NCI-H2171 treated with DMSO at 0.1 percent for 48 hours (cell line): ENCODE measurements at places on chromosomes 7 and 10.
A peak's percentile ranks its signal among the peaks of the same experiment; 100 is the strongest.

DNA sequence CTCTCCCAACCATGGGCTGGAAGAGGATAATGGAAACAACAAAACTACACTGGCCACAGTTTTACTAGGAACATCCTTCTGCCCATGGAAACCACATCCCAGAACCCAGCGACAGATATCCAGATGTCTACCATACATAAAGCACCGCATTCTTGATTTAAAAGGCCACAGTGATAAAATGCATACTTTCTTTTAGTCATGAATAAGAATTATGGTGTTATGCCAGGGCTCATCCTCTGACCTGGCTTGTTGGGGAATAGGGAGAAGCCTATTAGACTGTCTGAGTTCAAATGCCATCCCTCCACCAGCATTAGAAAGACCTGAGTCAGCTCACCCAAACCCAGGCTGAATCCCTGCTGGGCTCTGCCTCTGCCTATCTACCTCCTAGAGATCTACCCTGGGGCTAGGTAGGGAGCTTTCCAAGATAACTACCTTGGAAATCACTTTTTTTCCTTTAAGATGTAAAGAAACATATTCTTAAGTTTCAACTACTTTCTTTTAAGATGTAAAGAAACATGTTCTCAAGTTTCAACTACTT is 5.2 kb downstream of the ABCA13 start:
- DNase-seq = no peak

GRCh38 chr7:30931929-30932540 is 20.4 kb downstream of the AQP1 start:
- no peak for DNase-seq

DNA sequence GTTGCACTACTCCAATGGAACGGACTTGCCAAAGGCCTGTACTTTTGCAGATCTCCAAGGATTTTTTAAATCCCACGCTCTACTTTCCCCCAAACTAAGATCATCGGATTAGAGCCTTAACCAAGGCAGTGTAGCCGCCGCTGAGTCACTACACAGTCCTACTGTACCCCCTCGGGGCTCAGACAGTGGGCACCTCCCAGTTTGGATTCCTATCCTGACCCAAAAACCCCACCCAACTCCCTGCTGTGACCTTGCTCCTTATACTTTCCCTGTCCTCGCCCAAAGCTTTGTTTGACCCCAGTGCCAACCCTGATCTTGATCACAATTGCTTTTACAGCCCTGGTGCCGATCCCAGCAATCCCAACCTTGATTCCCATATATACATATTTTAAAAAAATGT is 17.5 kb upstream of the PLAU start:
- DNase-seq = no peak

GRCh38 chr10:7512487-7512886 is 101.7 kb upstream of the SFMBT2 start:
- no peak for DNase-seq

DNA sequence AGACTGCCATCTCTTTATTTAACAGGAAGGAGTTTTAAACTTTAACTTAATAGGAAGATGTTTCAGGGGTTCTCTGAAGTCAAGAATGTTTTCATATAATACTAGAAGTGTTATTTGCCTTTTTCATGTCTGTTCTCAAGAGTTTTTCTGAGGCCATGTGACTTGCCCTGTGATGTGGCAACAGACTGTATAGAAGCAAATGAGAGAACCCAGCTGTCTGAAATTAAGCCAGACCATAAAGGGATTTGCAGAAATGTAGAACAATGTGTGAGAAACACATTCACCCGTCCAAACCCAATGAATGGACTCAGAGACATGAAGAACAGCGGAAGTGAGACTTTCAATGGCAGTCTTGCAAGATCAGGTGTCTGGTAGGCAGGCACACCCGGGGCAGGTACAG is 23.8 kb downstream of the MAPK8 start:
- DNase-seq = no peak

- no peak for DNase-seq
These were observed 14.2 kb downstream of the KPNA7 start for GRCh38 chr7:99193527-99194220.

- DNase-seq = no peak
These were observed 511.9 kb upstream of the ZMIZ1 start for GRCh38 chr10:78556705-78557432.

DNA sequence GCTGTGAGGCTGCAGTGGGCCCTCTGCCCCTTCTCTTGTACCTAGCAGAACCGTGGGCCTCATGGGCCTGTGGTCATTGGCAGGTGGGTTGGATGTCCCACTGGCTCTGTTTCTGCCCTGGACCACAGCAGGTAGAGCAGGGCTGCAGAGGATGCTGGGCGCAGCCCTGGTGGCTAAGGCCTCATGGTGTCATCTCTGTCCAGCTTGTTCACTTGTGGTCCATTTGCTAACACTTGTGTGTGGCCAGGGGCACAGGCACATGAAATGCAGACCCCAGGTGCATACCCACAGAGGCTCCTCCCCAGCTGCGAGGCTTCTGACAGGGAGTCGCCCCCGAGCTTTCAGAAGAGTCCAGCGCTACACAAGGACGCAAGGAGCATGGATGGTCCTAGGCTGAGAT is 22.4 kb upstream of the TBRG4 start:
- no peak for DNase-seq

GRCh38 chr7:76514926-76515771 is 4.8 kb downstream of the UPK3B start:
- no peak for DNase-seq

DNA sequence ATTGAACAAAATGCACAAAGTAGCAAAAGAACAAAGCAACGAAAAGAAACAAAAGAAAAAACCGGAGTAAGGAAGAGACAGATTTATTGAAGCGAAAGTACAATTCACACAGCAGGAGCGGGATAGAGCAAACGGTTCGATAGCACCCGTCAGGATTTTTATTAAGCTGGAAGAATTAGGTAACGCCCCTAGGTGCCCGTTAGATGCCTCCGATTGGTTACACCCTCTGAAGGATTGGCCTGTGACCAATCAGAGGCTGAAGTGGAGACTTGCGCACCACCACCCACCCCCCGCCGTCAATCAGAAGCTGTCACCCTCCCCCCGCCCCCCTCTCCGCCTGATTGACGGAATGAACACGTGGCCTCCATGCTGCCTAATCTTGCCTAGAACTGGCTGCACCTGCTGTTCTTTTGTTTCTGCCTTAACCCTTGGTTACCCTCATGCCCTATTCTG is 16.8 kb downstream of the OCM2 start:
- peak; percentile 94 for DNase-seq

GRCh38 chr7:77542409-77542808 is 5.3 kb downstream of the PTPN12 start:
- DNase-seq = no peak

- DNase-seq = no peak
These were observed 48.4 kb downstream of the TFAM start for GRCh38 chr10:58433571-58433970.

DNA sequence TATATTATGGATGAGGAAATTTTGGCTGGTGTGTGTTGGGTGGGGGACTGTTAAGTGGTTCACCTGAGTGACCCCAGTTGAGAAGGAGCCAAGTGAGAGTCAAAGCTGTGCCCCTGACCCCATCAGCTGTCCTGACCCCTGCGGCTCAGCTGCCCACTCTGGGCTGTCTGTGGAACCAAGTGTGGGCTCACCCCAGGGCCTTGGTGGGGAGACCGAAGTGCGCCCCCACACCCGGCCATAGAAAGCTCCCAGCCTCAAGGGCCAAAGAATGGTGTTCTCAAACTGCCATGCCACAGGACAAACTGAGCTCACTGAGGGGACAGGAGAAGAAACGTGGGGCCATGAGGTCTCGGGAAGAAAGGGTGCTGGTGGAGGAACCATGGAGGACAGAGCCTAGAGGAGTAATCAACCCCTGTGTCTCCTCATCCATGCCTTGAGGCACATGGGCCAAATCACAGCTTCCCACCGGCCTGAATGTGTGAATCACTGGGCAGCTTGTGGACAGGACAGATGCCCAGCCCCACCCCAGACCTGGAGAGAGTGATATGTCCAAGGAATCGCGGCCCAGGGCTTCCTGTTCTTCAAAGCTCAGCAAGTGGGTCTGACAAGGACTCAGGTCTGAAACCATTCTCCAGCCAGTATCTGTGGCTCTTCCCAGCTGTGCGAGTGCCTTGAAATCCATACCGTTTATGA is 86.2 kb upstream of the CACUL1 start:
- DNase-seq = no peak

DNA sequence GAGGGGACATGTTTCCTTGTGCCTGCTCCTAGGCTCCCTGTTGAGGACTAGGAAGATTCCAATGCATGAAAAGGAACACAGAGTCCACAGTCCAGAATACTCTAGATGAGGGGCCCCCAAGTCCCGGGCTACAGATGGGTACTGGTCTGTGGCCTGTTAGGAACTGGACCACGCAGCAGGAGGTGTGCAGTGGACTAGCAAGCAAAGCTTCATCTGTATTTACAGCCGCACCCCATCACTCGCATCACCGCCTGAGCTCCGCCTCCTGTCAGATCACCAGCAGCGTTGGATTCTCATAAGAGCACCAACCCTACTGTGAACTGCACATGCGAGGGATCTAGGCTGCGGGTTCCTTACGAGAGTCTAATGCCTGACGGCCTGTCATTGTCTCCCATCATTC is 233.0 kb upstream of the MKLN1 start:
- no peak for DNase-seq

DNA sequence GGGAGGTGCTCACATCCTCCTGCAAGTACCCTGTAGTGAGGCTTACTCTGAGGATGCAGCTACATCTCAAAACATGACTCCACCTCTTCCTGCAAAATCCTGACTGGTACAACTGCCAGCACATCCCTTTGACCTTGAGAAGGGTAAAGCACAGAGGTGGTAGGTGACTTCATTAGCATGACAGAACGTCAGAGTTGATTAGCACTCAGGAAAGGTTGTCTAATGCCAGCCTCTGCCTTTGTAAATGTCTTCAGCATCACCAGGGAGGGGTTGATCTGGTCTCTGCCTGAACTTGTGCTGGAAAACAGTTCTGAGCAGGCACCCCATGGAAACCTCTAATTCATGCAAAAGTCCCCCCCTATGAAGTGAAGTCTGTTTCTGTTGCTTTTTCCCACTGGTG is 591.3 kb upstream of the GALNT17 start:
- no peak for DNase-seq

- DNase-seq = no peak
These were observed 75.1 kb upstream of the PTPRZ1 start for GRCh38 chr7:121797657-121798452.

- DNase-seq = no peak
These were observed 32.1 kb upstream of the CHST15 start for GRCh38 chr10:124125305-124126116.

GRCh38 chr10:17001297-17001744 is 128.3 kb downstream of the CUBN start:
- no peak for DNase-seq

GRCh38 chr10:83677795-83678194 is 461.5 kb upstream of the GHITM start:
- no peak for DNase-seq

- DNase-seq = peak; percentile 34
These were observed 33.5 kb upstream of the SFTPD start for GRCh38 chr10:79982362-79982800.

GRCh38 chr7:92595281-92595680 is 5.1 kb upstream of the FAM133B start:
- DNase-seq = no peak

DNA sequence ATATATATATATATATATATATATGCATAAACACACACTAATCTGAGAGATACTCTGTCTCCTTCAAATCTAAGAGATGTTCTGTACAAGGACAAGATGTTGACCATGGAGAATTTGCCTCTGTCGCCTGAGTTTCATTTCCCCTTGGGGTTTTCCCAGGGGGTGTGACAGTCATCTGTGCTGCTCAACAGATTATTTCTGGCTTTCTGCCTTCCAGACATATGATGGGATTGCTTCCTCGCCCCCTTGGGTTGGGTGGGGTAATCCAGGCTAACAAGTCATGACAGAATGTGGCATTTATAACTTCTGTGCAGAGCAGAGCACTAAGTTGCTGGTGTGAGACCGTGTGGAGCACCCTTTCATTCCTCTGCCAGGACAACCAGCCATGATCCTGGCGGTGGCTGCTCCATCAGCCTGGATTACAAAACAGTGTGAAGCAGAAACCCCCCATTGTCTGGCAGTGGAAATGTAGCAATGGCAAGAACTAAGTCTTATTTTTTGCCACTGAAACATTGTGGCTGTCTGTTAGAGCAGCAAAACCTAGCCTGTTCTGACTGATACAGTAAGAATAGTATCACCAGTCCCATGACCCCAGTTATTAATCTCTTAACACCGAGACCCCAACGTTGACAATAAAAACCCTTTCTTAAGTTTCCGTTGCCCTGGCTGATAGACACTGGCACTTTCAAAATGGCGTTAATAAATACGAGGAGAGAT is 13.7 kb upstream of the USP6NL start:
- no peak for DNase-seq

DNA sequence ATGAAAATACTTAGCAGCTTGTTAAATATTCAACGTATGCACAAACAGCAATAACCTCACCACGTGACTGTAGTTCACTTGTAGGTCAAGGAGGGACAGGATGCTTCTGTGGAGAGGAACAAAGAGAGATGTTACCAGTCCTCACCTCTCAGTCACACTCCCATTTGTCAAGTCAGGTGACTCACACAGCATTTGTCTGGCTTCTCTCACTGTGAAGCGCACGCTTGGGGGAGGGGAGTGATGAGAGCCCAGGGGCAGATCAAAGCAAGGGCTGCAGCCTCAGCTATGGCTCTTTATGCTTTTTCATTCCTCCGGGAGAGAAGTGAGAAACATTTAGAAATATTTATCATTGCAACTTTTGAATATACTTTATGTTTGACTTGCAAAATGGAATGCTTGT is 2.9 kb upstream of the RBM20 start:
- DNase-seq = peak; percentile 21

- no peak for DNase-seq
These were observed 392 bp upstream of the HUS1 start for GRCh38 chr7:47979832-47980181.

DNA sequence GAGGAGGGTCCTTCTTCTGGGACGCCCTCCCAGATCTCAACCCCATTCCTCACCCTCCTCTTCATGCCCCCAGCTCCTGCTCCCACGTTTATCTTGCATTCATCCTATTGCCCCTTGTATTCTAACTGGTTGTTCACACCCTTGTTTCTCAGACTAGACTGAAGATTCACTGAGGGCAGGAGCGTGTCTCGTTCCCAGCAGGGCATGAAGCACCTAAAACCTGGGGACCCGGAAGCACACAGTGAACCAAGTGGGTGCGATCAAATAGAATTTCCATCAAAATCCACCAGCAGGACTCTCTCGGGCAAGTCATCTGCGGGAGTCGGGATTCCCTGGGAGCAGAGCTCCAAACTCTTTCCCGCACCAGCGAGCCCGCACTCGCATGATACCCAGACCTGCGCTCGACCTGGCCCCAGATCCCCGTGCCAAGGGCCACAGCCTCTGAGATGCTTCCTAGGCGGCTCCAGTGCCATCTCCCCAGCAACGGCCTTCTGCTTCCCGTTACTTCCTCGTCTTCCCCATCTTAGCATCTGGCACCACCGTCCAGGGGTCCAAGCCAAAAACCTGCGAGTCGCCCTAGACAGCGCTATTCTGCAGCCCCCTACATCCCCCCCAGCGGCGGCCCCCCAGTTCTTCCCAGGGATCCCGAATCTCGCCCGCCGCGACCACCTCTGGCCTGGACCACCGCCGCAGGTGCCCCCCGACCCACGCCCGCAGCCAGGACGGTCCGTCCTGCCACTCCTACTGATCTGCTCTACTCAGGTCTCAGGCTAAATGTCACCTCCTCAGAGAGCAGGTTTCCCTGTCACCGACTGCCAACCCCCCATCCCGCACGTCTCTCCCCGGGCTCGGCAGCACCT is 6.1 kb upstream of the GBX1 start:
- no peak for DNase-seq

GRCh38 chr10:101575580-101576210 is 12.4 kb downstream of the POLL start:
- DNase-seq = no peak

GRCh38 chr7:100855515-100855914 is 3.0 kb downstream of the SLC12A9 start:
- no peak for DNase-seq
